Stimulated activated CD4-positive, alpha-beta T cell treated with anti-CD3 and anti-CD28 coated beads, Interleukin-12 subunit alpha, Interleukin-12 subunit beta, amount 100 ng/mL, for 24 hours (primary cell): ENCODE measurements at places on chromosomes 5 and 9.

DNA sequence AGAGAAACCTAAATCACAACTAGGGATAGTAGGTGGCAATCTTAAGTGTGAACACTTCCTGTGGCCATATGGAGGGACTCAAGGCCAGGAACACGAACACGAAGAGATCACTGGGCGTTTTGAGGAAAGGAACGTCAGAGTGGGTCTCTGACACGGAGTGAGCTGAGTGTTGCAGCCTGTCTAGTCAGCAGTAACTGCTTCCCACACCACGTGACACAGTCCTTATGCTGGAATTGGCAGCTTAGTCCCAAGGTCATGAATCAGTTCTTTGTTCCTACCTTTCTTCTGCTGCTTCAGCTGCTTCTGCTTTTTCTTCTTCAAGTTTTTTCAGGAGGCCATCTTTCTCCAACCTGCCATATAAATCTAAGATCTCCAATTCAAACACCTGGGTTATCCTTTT lies 18.2 kb downstream of the SPACA9 start:
- no peak for DNase-seq

DNA sequence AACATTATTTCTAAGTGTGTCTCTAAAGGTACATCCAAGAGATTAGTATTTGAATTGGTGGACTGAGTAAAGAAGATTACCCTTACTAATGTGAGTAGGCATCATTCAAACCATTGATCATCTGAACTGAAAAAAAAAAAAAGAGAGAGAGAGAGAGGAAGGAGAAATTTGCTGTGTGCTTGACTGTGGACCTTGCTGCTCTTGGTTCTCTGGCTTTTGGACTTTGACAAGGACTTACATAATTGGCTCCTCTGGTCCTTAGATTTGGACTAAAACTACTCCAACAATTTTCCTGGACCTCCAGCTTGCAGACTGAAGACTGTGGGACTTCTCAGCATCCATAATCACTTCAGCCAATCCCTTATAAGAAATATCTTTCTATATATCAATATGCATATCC lies 1091.9 kb upstream of the EDIL3 start:
- no peak for DNase-seq

DNA sequence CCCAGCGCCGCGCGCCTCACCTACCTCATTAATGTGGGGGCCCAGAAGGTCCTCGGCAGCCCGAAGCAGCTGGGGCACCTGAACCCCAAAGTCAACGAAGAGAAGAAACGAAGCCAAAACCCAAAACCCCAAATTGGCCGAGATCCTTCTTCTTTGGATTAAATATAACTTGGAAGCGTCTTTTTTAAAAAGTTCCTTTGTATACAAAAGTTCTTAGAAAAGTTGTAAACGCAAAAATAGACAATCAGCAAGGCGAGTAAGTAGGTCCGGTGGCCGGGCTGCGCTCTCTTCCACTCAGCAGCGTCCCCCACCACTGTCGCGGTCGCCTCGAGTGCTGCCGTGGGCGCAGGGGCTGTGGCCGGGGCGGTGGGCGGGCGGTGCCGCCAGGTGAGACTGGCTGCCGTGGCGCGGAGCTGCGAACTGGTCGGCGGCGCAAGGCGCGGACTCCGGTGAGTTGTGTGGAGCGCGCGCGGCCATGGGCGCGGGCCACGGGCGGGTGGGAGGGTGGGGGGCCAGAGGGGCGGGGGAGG lies 360 bp downstream of the KLF4 start:
- no peak for DNase-seq

- DNase-seq: no peak
These were observed 8.7 kb downstream of the ASS1 start for GRCh38 chr9:130453487-130453886.

DNA sequence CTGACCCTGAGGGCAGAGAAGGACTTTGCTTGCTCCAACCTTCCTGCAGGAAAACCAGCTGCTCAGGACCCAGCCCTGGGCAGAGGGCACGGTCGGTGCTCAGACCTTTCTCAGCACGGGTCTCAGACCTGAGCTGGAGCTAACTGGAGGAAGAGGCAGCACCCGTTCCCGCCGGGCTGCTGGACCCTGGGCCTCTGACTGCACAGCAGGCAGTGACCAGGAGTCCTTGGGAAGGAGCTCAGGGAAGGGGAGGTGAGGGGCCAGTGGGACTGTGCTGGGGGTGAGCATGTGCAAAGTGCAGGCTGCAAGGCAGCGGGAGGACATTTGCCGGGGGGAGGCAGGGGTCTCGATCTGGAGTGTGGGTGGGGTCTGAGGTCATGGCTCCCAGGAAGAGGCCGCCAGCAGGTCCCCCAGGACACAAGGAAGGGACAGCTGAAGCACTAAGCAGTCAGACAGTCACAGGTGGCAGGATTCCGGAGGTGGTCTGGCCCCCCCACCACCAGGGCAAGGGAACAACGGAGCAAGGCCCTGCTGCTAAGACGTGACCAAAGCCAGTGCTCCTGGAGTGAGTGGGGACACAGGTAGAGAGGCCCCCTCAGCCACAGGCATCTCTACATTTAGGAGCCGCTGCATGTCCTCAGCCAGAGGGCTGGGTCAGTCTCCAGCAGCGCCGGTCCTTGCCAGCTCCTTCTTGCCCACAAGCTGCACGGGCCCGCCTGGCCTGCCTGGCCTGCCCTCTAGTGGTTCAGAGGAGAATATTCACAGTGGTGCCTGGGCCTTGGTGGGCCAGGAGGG lies 4.8 kb upstream of the DPM2 start:
- DNase-seq: no peak

DNA sequence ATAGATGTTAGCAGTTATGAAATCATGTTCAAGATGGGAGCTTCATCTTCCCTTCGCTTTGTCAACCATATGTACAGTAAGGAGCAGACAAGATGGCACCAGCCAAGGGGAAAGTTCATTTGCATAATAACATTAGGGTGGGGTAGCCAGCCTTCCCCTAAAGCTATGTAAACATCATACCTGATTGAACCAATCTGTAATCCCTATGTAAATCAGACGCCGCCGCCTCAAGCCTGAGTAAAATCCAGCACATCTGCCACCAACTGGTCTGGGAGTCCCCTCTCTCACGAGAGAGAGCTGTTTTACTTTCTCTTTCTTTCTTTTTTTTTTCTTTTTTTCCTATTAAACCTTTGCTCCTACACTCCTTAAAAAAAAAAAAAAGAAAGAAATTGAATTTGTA lies 30.8 kb upstream of the REEP2 start:
- DNase-seq: no peak

DNA sequence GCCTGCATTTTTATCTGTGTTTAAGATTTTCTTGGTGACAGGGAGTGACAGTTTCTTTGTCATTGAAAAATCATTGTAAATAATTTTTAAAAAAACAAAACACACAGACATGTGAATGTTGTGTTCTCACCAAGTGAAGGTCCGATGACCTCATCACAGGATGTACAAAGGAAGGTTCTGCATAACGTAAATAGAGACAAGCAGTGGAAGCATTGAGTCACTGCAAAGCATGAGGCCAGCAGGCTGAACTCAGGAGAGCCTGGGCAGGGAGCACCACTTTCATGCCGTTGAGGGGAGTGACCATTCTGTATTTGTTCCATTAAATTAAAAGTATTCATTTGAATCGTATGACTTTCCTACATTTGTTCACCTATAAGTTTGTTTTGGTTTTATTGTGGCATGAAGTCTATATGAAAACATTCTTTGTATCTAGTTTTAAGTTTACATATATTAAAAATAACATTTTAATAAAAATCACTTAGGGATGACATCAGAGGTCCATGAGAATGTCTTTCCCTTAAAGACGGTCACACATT lies 70.4 kb upstream of the TLE1 start:
- DNase-seq: no peak

- no peak for DNase-seq
These were observed 53.6 kb upstream of the APC start for GRCh38 chr5:112684121-112684520.

GRCh38 chr5:87246061-87246460 lies 21.6 kb upstream of the RASA1 start:
- DNase-seq: no peak

GRCh38 chr5:97529354-97529985 lies 346.4 kb upstream of the RIOK2 start:
- DNase-seq: no peak

DNA sequence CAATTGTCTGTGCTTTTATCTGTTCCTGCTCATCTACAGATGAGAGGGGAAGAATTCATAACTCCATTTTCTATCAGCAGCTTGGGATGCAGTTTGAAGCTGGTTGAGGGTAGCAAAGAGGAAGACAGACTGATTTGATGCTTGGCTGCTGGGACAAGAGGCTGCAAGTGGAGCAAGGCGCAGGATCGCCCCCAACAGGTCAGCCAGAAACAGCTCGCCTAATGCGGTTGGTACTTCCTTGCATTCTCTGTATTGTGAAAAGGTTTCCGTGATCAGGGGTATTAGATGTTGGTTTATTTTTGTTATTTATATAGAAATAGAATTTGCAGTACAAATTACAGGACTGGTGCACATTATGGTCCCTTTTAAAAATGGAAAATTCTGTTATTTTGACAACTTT lies 40.6 kb downstream of the ZNF883 start:
- no peak for DNase-seq

GRCh38 chr9:86734771-86735170 lies 212.5 kb downstream of the GAS1 start:
- DNase-seq: no peak

- DNase-seq: no peak
These were observed 37.4 kb upstream of the FCN1 start for GRCh38 chr9:134955156-134955555.

GRCh38 chr5:159322180-159322579 lies 8.1 kb downstream of the IL12B start:
- no peak for DNase-seq

DNA sequence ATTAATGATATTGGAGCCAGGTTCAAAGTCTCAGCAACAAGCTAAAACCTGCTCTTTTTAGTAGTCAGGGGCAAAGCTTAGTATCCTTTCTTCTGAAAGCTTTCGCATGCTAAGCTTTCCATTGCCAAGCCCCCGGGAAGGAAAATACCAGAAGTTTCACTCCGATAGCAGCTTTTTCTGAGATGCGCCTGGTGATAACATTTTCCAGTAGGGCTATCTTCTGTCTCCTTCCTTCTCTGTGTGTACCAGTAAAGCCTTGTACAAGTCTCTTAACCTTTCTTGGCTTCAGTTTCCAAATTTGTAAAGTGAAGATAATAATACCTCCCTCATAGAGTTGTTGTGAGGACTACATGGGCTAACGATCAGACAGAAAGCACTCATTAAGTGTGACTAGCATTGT lies 36.7 kb downstream of the DOCK8 start:
- no peak for DNase-seq

- no peak for DNase-seq
These were observed 1.9 kb upstream of the HINT2 start for GRCh38 chr9:35816708-35817107.

GRCh38 chr9:91978740-91979414 lies 28.8 kb upstream of the ROR2 start:
- no peak for DNase-seq

GRCh38 chr9:14352503-14352902 lies 38.6 kb upstream of the NFIB start:
- no peak for DNase-seq

- peak; percentile 59 for DNase-seq
These were observed 10.5 kb upstream of the IRF1 start for GRCh38 chr5:132500931-132501628.

- no peak for DNase-seq
These were observed 46.7 kb downstream of the SLCO4C1 start for GRCh38 chr5:102249381-102249780.

DNA sequence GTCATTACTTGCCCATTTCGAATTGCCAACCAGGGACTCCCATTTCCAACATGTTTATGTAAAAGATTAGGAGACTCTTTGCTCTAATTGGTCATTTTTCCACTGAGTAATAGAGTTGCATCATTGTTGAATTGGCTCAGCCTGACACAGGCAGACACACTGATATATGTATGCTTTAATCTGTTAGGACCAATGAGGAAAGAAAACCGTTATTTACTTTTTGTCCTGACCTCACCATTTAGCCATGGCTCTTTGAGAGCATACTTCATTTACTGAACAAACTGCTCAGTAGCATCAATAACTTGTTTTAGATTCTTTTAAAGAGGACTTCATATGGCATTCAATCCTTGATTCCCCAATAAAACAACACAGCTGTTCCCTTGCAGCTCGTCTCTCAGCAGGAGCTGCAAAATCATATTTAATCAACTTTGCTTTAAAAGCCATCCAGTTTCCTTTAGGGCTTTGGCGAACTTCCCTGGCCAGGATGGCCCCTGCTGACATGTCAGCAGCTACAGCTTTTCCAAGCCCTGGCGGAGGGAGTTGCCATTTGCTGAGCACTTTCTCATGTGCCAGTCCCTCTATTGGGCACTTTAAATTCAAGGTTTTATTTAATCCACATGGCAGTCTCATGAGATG lies 251.5 kb upstream of the TNC start:
- no peak for DNase-seq

- no peak for DNase-seq
These were observed 12.7 kb upstream of the PLEKHG4B start for GRCh38 chr5:79263-79662.

- no peak for DNase-seq
These were observed 569.2 kb downstream of the PRR16 start for GRCh38 chr5:121033334-121033733.

- DNase-seq: no peak
These were observed 197.1 kb upstream of the NR3C1 start for GRCh38 chr5:143600396-143601075.

DNA sequence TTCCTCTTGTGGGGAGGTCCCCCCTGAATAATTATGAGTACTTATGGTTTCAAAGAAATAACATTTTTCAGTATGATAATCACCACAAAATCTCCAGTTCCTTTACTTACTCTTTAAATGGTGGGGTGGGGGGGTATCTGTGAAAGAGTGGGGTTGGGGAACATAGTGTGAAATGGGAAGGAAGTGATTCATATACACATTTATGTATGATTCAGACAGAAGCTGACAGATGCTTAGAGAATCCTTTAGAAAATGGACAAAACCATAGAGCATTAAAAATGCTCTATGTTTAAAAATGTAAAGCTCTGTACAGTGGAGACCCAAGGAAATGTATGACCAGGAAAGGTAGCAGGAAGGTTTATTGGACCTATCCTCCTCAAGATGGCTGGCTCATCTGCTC lies 267.5 kb upstream of the GRIA1 start:
- DNase-seq: no peak

DNA sequence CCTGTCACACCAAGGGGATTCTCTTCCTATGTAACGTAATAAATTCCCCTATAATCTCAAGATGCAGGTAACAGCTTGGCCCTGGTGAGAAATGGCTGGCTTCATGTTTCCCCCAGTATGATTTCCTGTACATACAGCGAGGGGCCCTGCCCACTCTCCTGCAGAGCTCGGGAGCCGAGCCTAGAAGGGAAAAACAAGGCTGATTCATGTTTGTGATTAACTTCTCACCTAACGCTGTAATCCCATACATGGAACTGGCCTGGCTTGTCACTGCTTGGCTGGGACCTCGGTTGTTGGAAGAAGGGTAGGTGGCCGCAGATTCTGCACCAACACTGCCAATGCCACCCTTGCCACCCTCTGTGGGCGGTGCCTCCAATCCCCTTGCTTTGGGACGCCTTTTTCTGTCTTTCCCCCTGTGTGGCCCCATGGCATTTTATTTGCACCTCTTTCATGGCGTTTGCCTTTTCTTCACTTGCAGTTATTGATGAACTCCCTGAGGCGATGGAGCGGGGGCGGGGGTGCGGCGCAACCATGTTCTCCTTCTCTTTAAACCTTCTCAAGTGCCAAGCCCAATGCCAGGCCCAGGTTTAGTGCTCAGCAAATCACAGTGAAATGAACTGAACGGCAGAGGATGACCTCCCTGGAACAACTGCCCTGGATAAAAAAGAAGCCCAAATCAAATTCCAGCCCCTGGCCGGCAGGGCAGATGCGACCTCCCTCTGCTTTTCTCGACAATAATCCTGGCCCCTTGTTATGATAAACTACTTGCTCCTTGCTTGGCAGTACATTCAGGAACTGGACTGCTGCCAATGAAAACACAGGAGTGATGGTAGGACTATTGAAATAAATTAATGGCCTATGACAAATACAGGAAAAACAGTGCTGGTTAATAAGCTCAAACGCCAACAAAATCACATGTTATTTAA lies 108.1 kb downstream of the TMEM174 start:
- no peak for DNase-seq
